ENCODE measurements at places on chromosomes 12 and 14.
A peak's percentile ranks its signal among the peaks of the same experiment; 100 is the strongest.

- H3K27me3 ChIP-seq = no peaks in the 10 kb centered on the region
- DNase-seq = no peak
- no peak overlapping the region for H3K4me3 ChIP-seq
These were observed 8.9 kb upstream of the IFNG-AS1 start for GRCh38 chr12:67980391-67980790.

DNA sequence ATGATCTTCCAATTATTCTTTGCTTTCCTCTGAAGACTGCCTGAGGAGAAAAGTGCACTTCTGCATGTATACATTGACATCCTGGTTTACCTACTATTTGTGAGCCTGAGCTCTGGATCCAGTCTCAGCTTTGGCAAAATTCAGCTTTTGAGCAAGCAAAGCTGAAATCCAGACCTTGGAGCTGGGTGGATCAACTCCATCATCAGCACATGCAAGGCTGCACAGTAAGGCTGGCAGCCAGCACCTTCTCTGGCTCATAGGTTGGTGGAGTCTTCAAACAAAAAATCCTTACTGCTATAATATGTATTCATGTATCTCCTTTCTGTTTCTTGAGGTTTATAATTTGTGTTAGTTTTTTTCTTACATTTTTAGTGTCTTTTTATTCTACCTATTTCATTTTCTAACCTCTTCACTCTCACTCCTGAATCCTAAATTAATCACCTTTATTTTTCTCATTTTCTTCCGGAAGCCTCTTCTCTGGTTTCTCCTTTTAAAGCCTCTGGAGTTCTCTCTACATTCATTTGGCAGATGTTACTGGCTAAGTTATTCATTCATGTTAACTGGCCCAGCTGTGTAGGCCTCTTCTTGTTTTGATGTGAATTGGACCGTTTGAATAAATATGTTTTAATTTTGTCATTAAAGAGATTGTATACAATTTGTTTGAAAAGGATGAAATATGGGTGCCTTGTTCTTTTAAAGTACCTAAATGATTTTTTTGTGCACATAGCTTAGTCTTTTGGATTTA is 224.8 kb downstream of the DACT1 start:
- H3K4me3 ChIP-seq = no peak overlapping the region
- H3K27ac ChIP-seq = no peak overlapping the region
- H3K27me3 ChIP-seq = no peaks in the 10 kb centered on the region
- DNase-seq = no peak
- peaks cover 6% of the 10 kb centered on the region for H3K4me1 ChIP-seq

DNA sequence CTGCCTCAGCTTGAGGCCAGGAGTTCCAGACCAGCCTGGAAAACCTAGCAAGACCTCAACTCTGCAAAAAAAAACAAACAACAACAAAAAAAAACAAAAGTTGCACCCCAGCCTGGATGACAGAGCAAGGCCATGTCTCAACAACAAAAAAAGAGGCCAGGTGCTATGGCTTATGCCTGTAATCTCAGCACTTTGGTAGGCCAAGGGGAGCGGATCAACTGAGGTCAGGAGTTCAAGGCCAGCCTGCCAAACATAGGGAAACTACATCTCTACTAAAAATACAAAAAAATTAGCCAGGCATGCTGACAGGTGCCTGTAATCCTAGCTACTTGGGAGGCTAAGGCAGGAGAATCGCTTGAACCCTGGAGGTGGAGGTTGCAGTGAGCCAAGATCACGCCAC is 6.5 kb upstream of the SLC2A14 start:
- no peaks in the 10 kb centered on the region for H3K4me1 ChIP-seq
- no peaks in the 10 kb centered on the region for H3K27me3 ChIP-seq

- H3K27ac ChIP-seq = no peak overlapping the region
- DNase-seq = no peak
- no peaks in the 10 kb centered on the region for H3K36me3 ChIP-seq
- H3K27me3 ChIP-seq = no peaks in the 10 kb centered on the region
These were observed 182.1 kb downstream of the CAPZA3 start for GRCh38 chr12:18919871-18920511.

DNA sequence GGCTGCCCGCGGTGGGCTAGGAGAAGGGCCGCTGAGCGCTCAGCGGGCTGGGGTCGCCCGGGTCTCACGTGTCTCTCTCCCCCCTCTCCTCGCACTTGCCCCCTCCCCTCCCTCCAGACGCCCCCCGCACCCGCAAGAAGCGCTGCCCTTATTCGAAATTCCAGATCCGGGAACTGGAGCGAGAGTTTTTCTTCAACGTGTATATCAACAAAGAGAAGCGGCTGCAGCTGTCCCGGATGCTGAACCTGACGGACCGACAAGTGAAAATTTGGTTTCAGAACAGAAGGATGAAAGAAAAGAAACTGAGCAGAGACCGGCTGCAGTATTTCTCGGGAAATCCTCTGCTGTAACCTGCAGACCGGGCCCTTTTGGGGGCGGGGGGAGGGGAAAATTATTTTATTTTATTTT is 314 bp upstream of the HOTAIR start:
- DNase-seq = no peak
- no peak overlapping the region for H3K27ac ChIP-seq

GRCh38 chr14:56482310-56482911 is 97.2 kb upstream of the TMEM260 start:
- no peak overlapping the region for H3K4me3 ChIP-seq
- H3K4me1 ChIP-seq = no peaks in the 10 kb centered on the region
- no peak overlapping the region for H3K27ac ChIP-seq

- DNase-seq = no peak
- H3K27ac ChIP-seq = no peak overlapping the region
- H3K27me3 ChIP-seq = no peaks in the 10 kb centered on the region
- H3K36me3 ChIP-seq = no peaks in the 10 kb centered on the region
- H3K4me1 ChIP-seq = peaks cover 13% of the 10 kb centered on the region
These were observed 406.5 kb downstream of the LRIG3 start for GRCh38 chr12:58513852-58514251.

GRCh38 chr14:71475916-71476315 is 456.3 kb upstream of the RGS6 start:
- no peaks in the 10 kb centered on the region for H3K36me3 ChIP-seq
- no peak overlapping the region for H3K27ac ChIP-seq
- no peak overlapping the region for H3K4me3 ChIP-seq
- H3K4me1 ChIP-seq = peaks cover 32% of the 10 kb centered on the region
- no peak for DNase-seq

DNA sequence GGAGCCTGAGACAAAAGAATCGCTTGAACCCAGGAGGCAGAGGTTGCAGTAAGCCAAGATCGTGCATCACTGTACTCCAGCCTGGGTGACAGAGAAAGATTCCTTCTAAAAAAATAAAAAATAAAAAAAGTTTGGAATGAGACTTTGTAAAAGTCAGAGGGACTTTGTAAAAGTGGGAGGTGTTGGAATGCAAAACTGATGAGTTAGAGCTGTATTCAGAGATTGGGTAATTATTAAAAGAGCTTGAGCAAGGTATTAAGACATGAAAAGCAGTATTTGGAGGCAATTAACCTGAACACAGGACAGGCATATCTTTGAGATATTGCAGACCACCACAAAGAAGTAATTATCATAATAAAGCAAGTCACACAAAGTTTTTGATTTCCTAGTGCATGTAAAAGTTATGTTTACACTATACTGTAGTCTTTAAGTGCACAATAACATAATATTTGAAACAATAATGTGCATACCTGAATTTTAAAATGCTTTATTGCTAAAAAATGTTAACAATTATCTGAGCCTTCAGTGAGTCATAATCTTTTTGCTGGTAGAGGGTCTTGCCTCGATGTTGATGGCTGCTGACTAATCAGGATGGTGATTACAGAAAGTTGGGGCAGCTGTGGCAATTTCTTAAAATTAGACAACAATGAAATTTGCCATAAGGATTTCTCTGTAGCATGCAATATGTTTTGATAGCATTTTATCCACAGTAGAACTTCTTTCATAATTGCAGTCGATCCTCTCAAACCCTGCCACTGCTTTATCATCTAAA is 33.1 kb downstream of the PHLDA1 start:
- H3K36me3 ChIP-seq = no peaks in the 10 kb centered on the region
- DNase-seq = no peak
- no peaks in the 10 kb centered on the region for H3K27me3 ChIP-seq
- peak overlapping the region; percentile 79 for H3K27ac ChIP-seq

DNA sequence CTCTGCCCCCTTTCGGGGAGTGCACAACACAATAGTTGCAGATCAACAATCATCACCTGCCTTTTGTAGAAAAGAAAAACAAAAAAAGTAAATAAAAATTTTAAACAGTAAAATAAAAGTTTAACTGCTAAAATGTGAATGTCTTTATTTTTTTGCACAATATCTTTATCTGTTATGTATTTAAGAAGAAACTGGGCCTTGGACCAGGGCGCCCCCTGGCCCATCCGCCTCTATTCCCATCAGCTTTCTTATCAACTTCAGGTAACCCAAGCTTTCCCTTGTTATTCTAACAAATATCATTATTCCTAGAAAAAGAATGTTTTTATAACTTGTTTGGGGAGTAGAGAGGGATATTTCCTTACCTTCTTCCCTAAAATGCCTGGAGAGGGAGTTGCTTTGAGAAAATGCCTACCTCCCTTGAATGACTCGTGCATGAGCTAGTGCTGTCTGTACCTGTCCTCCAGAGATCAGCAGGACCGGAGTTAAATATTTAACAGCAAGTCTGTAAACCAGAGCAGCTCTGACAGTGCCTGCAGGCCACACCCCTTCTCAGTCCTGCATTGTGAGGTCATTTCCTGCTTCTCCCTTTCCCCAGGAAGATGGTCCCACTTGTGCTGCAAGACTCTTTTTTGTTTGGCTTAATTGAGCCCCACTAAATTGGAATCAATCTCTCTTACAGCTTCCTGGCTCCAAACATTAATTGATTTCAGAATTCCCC is 192.8 kb upstream of the RGS6 start:
- no peaks in the 10 kb centered on the region for H3K27me3 ChIP-seq
- peak overlapping the region; percentile 33 for H3K27ac ChIP-seq
- peaks cover 11% of the 10 kb centered on the region for H3K4me1 ChIP-seq
- H3K36me3 ChIP-seq = peaks cover 46% of the 10 kb centered on the region

DNA sequence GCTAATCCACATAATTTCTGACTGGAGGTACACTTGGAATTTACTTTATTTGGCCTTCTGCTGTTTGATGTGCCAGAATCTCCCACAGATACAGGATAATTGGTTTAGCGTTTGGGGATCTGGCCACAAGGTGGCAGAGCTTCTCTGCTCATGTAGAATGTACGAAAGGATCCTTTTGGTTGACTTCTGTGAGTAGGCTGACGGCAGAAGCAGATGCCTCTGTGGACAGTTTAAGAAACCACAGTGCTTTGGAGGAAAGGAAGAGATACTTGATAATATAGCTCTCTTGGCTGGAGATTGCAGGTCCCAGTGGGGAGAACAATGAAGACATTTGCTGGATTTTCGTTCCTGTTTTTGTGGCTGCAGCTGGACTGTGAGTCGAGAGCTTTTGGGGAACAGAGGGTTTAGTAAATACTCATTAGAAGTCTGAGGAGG is 75.3 kb upstream of the OR4E1 start:
- H3K4me3 ChIP-seq = no peak overlapping the region
- no peaks in the 10 kb centered on the region for H3K4me1 ChIP-seq
- no peak overlapping the region for H3K27ac ChIP-seq

DNA sequence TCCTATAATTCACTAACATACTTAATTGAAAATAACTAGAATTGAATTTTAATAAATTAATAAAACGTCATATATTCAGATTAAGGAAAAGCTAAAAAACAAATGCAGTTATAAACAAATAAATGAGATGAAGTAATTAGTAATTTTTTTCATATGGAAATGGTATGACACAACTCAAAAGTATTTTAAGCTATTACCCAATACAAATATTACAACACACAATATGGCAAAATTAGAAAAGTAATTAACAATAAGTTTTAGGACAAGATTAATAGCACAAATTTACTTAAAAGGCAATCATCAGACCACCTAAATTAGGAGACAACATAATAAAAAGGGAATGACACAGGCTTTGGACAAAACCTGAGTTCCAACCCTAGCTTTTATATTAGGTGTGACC is 81.7 kb downstream of the EEA1 start:
- no peak overlapping the region for H3K27ac ChIP-seq
- H3K4me3 ChIP-seq = no peak overlapping the region

DNA sequence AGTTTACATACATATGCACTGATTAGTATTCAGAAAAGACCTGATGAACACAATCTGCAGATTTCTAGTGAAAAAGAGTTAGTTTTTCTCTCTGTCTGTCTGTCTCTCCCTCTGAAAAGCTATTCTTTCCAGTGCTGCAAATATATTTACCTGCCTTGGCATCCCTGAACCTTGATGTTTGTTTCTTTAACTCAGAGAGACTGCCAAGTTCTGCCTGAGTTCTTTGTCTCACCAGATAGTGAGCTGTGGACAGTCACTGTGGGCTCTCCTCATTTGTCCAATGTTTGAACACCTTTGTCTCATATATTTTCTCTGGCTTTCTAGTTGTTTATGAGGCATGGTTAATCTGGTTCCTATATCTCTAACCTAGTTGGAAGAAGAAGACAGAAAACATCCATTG is 250.4 kb downstream of the SOX5 start:
- no peak overlapping the region for H3K27ac ChIP-seq
- H3K27me3 ChIP-seq = no peaks in the 10 kb centered on the region
- no peaks in the 10 kb centered on the region for H3K36me3 ChIP-seq
- no peak overlapping the region for H3K4me3 ChIP-seq

- no peaks in the 10 kb centered on the region for H3K4me1 ChIP-seq
- DNase-seq = no peak
- no peak overlapping the region for H3K27ac ChIP-seq
These were observed 505.0 kb upstream of the FLRT2 start for GRCh38 chr14:85024931-85025330.

DNA sequence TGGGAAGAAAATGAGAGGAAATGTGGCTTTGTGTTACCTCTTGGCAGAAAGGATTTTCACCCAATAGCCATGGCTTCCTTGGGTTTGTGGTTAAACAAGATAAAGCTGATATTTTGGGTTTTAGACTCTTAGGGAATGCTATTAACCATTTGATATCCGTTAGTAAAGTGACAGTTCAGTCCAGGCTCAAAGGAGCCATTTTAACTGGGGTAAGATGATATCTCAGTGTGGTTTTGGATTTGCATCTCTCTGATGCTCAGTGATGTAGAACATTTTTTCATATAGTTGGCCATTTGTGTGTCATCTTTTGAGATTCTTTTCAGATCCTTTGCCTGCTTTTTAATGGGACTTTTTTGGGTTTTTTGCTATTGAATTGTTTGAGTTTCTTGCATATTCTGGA is 30.1 kb downstream of the IFT43 start:
- DNase-seq = no peak
- no peak overlapping the region for H3K4me3 ChIP-seq
- no peak overlapping the region for H3K27ac ChIP-seq
- H3K4me1 ChIP-seq = no peaks in the 10 kb centered on the region
- no peaks in the 10 kb centered on the region for H3K27me3 ChIP-seq
- peaks cover 73% of the 10 kb centered on the region for H3K36me3 ChIP-seq

Data from RWPE2 (cell line).